ENCODE measurements at places on chromosomes 2 and 18. TPM values are rescaled to one million over a fixed set of nuclear protein-coding genes. Genes with fewer than 3 reads are reported as not detected.
A peak's percentile ranks its signal among the peaks of the same experiment; 100 is the strongest.

The LIMS4 gene
- total RNA-seq, result 0.81 TPM

The FAM110C gene
- total RNA-seq, result 33.9 TPM

GRCh38 chr2:46135958-46136357, 161.2 kb upstream of the EPAS1 start:
- DNase-seq, result no peak

- no peak for DNase-seq
Measured at GRCh38 chr2:217562871-217563480, 439.8 kb downstream of the TNS1 start.

The SULT1C2 gene
- not detected for total RNA-seq

DNA sequence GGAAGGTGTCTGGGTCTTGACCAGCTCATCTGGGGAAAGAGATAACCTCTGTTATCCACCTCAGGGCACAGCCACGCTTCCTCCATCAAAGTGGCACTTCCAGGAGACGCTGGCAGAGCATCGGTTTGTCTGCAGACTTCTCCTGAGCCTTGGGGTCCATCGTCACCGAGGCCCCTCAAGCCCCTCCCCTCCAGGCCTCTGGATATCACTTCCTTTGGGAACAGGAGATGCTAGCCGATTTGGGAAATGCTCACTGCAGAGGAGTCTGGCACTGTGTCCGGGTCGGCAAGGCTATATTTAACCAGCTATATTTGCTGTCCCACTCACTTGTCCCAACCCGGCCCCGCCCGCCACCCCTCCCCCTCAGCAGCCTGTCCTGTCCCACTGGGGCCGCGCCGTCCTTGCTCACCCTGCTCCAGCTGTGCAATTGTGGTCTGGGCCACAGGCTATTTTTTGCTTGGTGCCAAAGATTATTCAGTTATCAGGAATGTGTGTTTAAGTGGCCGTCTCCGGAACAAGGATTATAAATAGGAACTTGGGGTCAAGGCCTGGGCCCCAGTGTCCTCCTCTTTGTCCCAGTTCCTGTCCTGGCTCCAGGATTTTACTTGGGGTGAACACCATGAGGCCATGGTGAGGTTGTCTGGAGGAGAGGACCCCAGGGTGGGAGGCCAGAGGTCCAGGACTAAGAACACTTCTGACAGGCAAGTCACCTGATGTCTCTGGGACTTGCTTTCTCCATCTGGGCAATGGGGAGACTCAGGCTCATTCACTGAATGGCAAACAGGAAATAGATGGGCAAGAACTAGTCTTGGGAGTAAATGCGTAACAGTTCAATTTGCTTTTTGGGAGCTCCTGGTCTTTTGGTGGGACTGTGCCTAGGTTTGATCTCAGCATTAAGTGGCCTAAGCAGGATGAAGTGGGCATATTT, 263.6 kb downstream of the DYSF start:
- DNase-seq, result no peak

- no peak for DNase-seq
Measured at GRCh38 chr2:929925-930324, 20.7 kb upstream of the SNTG2 start.

- DNase-seq, result peak; percentile 60
Measured at GRCh38 chr18:57141208-57142129, 5.4 kb upstream of the BOD1L2 start.

The NMUR1 gene
- total RNA-seq, result not detected

The RAPGEF4 gene
- not detected for total RNA-seq

DNA sequence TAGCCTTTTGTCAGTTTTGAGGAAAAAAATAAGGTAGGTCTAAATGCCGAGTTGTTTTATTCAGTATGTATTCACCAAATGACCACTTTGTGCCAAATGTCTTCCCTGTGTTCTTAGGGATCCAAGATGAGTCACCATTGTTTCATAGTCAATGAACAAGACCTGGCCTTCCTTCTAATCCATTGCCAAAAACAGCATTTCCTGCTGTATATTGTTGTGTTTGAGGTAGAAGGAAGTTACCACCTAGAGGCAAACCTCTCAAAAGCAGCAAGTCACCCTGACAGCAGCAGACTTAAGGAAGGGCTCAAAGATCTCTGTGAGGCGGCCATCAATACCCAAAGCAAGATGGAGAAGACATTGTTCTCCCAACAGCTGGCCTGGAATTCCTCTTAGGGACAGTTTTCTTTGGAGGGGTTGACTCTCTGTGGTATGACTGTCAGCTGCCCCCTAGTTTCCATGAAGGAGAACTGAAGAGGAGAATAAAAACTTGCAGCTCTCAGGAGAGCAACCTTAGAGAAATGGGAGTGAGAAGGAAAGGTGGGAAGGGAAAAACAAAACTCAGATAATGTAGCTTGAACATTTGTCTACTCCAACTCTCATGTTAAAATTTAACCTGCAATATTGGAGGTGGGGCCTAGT, 328.3 kb downstream of the LRATD1 start:
- no peak for DNase-seq

Measured in HT-29 (cell line).